ENCODE measurements at places on chromosomes 11 and 22.

DNA sequence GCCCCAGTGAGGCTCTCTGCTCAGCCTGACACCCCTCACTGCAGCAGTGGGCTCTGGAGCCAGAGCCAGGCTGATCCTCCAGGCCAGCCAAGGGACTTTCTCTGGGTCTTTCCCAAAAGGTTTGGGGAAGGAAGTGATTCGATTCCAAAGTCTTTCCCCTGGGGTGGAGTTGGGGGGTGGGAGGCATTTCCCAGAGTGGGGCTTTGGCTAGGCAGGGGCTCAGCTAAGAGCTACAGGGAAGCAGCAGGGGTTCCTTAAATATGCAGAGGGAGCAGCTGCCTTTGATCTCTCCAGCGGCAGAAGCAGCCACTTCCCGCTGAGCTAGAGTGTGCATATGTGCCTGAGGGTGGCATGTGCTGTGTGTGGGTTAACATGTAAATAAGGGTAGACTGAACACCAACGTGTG, 192.9 kb downstream of the INSC start:
- no peak for DNase-seq

DNA sequence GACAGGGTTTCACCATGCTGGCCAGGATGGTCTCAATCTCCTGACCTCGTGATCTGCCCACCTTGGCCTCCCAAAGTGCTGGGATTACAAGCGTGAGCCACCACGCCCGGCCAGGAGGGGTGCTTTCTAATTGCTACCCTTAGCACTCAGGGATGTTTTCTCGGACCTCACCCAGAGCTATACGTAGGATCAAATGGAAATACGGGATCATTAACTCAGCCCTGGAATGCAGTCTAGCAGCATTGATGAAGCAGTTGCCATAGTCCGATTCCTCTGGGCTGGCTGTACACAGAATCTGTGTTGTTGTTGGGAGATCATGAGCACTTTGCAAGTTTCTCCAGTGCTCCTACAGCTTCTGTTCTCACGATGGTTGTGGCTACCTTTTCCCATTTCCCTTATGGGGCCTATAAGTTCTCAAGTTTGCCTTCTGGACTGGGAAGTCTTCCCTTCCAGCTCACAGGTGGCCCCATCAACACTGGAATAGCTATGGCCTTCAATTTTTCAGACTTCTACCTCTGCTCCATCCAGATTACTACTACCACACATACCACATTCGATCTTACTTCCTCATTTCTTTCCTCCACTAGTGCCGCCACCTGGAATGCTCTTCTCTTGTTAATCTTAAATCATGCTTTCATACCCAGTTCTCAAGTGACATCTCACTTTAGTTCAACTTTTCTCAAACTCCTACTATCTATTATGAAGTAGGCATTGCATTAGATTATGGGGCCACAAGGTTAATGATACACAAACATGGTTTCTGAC, 16.1 kb upstream of the PCF11 start:
- DNase-seq = no peak

DNA sequence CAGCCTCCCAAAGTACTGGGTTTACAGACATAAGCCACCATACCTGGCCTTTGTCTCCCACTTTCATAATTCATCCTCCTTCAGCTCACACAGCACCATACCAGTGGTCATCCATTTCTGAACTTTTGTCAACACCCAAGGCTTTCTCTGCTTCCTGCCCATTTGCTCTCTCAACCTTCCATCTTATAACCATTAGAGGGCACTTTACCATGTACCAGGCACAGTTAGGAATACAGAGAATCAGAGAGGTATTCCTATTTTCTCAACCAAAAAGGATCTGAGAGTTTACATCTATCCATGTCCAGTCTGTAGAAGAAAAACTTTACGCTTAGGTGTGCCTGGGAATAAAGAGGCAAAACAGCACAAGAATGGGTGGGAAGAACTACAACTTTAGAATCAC, 397.6 kb downstream of the BUD13 start:
- no peak for DNase-seq

GRCh38 chr11:3121416-3121815, 43.7 kb downstream of the OSBPL5 start:
- no peak for DNase-seq

DNA sequence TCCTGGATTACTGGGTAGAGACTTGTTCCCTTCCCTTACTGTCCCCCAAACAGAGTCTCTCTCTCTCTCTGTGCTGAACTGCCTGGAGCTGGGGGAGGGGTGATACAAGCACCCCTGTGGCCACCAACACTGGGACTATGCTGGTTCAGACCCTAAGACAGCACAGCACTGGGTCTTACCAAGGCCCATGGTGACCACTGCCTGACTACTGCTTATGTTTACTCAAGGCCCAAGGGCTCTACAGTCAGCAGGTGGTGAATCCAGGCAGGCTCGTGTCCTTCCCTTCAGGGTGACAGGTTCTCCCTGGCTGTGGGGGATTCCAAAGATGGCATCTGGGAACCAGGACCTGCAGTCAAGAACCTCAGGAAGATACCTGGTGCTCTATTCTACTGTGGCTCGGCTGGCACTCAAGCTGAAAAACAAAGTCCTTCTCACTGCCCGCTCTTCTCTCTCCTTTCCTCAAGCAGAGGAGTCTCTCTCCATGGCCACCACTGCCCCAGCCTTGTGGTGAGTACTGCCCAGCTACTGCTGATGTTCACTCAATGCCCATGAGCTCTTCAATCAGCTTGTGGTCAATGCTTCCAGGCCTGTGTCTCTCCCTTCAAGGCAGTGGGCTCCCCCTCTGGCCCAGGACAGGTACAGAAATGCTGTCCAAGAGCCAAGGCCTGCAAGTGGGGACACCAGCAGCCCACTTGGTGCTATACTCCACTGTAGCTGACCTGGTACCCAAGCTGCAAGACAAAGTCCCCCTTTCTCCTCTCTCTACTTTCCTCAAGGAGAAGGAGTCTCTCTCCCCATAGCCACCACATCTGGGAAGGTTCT, 41.8 kb upstream of the SHANK2 start:
- no peak for DNase-seq
